CD4-positive, alpha-beta T cell treated with Interleukin-4 for 4 hours (primary cell): ENCODE measurements at places on chromosomes 3 and 15.

DNA sequence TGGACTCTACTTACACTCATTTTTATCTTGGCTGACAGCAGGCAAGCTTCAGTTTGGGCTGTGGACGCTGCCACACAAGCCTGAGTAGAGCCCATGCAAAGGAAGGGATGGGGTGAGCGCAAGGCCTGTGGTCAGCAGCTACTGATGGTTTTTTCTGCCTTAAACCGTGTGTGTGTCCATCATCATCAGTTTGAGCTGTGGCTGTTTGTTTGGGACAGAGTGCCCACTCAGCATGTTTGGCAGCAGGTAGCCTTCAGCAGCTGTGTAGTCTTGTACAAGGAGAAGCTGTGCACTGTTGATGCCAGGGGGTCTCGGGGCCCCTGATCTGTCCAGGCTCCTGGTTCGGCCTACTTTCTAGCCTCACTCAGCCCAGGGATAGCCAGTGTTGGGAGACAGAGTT is 3.5 kb downstream of the RBM15B start:
- DNase-seq, result no peak

GRCh38 chr15:76941636-76942035 is 10.1 kb downstream of the RCN2 start:
- DNase-seq, result no peak

DNA sequence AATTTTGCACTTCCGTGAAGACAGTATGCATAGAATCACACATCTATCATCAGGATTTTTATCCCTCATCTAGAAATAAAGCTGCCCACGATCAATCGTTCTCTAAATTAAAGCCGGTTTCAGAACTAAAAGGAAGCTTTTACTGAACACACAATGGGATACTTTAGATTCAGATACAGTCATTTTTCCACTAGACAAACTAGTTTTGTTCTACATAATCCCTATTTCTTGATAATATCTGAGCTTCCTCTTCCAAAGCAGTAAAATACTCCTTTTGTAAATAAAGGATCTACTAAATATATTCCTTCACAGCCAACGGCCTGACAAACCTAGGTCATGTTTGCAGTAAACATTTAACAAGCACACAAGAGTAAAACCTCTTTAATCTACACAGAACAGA is 2.0 kb upstream of the GANC start:
- no peak for DNase-seq

DNA sequence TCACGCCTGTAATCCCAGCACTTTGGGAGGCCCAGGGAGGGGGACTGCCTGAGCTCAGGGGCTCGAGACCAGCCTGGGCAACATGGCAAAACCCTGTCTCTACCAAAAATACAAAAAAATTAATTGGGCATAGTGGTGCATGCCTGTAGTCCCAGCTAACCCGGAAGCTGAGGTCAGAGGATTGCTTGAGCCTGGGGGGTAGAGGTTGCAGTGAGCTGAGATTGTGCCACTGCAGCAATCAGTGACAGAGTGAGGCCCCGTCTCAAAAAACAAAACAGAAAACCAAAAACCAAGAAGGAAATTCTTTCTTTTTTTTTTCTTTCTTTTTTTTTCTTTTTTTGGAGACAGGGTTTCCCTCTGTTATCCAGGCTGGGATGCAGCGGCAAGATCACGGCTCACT is 3.5 kb downstream of the SPATA12 start:
- no peak for DNase-seq

DNA sequence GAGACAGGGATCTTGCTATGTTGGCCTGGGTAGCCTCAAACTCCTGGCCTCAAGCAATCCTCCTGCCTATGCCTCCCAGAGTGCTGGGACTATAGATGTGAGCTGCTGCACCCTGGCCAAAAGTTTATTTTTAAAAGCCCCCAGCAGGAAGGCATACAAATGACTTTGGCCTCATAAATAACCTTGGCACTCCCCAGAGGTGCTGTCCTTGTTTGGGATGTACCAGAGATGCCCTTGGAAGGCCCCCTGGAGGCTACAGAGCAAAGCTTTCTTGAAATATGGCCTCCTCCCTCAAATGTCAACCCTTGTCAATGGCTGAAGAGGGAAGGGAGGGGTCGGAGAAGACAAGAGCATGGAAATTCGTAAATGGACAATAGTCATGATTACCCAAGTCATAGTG is 14.0 kb upstream of the RTP3 start:
- no peak for DNase-seq

GRCh38 chr3:124986192-124987143 is 51.9 kb upstream of the MUC13 start:
- DNase-seq, result no peak

DNA sequence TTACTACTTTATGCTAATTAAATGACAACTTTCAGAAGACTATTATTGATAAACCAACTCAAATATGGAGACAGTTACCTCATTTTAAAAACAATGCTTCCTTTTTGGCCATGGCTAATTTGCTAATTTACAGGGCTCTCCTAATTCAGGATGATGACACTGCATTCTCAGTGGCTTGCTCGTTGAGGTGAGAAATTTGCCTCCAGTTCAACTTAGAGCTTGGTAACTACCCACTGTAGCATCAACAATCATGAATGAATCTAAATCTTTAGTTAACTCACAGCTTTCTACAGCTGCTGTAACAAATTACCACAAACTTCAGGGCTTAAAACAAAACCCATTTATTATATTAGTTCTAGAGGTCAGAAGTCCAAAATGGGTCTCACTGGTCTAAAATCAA is 14.0 kb downstream of the PBRM1 start:
- DNase-seq, result no peak

- no peak for DNase-seq
Observed at GRCh38 chr3:13192471-13193213, 119.4 kb upstream of the IQSEC1 start.

DNA sequence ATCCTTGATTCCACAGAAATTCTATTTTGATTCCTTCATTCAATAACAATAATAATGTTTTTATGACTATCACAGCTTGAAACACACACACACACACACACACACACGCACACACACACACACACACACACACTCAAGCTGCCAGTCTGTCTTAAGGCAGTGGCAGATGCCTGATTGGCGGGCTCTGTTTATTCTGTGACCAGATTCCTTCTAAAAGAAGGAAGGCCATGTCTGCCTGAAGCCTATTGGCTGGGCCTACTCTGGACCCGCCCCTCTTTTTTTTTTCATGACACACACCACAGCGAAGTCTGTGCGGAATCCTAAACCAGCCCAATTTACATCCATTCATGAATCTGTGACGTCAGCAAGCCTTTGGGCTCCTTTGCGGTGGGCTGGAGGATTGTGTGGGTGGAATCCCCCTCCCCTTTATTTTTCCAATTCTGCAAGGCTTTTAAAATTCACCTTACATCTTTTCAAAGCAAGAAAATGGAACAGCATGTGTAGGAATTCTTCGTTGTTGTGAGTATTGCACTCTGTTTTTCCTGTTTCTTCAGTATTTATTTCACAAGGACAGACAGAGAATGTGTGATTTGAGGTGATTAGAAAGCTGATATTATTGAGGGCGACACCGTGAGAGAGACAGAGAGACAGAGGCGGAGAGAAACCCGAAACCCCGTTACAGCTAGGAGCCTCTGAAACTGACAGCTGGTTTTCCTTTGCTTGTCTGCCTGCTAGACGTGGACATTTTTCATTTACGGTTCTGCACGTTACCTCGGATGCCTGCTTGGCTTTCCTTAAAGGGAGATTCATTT is at the start of gene MAP3K13:
MAP3K13 (plus strand) TSS at position 287 of the 812 bp plus-strand sequence. CDS start 65,446 bp downstream, outside the sequence.
- DNase-seq, result peak; percentile 30

- DNase-seq, result no peak
Observed at GRCh38 chr15:44780608-44781007, 44.3 kb downstream of the TRIM69 start.

DNA sequence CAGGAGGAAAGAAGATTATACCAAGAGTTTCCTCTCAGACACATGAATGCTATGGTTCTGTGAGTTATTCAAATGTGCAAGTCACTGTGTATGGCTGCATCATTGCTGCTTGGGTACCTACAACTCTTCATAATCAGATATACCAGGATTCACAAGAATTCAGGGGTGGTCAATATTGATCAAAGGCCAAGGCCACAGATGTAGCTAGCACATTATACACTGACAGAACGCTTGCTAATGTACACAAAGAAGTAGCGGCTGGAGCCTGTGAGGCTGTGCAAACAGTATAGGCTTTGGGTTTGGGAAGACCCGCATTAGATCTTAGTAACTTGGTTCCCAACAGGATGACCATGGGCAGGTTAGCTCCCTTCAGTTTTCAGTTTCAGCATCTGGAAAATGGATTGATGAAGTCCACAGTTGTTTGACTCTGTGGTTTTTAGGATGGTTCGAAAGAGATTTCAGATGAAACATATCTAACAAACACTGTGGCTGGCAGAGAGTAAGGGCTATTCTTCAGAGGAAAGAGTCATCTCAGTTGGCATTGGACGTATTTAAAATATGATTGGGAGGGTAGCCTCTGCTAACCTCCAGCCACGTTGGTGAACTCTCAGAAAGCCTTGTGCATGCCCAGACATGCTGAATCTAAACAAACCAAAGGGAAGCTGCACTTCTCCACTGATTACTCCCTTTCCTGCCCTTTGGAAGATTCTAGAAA is 748.7 kb upstream of the CFAP20DC start:
- no peak for DNase-seq

DNA sequence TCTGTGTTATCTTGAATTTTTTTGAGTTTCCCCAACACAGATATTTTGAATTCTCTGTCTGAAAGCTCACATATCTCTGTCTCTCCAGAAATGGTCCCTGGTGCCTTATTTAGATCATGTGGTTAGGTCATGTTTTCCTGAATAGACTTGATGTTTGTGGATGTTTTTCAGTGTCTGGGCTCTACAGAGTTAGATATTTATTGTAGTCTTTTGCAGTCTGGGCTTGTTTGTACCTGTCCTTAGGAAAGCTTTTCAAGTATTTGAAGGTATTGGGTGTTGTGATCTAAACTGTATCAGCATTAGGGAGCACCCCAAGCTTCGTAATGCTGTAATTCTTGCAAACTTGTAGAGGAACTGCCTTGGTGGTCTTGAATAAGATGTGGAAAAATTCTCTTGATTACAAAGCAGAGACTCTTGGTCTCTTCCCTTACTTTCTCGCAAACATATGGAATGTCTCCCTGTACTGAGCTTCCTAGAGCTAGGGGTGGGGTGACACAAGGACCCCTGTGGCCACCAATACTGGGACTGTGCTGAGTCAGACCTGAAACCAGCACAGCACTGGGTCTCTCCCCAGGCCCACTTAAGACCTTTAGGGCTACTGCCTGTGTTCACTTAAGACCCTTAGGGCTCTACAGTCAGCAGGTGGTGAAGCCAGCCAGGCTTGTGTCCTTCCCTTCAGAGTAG is 26.5 kb downstream of the TM4SF18 start:
- DNase-seq, result no peak

DNA sequence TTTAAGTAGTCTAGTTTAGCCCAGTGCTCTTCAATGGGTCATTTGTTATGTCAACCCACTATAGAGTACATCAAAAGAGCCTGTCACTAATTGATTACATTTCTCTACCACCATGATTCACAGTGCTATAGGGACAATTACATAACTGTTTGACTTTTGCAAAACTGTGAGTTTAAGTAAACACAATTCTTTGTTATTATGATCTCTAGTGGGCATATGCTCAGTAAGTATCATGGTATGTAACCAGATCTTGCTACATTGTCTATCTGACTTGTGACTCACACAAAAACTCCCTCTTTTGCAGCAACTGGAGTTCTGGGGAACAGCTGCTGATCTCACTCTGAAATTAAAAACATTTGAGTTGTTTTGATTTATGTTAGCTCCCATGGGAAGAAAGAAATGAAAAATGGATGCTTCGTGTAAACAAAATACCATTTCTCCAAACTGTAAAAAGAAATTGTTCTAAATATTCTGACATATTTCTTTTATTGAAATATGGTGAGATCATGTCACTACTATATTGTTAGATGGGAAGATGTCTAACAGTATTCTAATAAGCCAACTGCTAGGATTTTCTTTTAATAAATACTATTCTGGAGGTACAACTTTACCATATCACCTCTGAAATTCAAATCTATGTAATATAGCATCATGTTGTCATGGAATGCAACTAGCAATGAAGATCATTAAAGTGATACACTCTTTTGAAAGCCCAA is 470.4 kb downstream of the ROBO1 start:
- no peak for DNase-seq

- DNase-seq, result no peak
Observed at GRCh38 chr15:41501191-41501917, 7.7 kb downstream of the ITPKA start.

GRCh38 chr3:57787867-57788623 is 31.9 kb downstream of the SLMAP start:
- no peak for DNase-seq

DNA sequence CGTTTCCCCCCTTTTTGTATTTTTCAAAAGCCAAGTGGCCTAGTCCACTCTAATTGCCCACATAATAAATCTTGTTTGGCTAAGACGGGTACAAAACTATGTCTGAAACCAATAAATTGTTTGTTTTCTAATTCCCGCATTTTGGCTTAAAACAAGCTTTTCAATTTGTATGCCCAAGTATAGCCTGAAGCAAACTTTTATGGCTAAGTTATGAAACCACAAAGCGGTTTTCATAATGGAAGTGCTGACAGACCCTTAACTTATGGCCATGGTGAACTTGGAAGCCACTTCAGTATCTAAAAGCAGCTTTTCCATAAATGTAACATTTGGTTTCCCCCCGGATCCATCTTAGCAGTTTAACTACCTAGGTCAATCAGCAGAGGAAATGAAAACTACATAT is 29.9 kb upstream of the POLR2M start:
- DNase-seq, result no peak

GRCh38 chr15:39756806-39757522 is 25.7 kb downstream of the FSIP1 start:
- peak; percentile 50 for DNase-seq

- DNase-seq, result no peak
Observed at GRCh38 chr3:184568924-184569829, 7.6 kb downstream of the EPHB3 start.
